Activated CD8-positive, alpha-beta T cell treated with anti-CD3 and anti-CD28 coated beads, Interleukin-2, amount 10 ng/mL, durations not matched to agents 7 days and 5 days (primary cell): ENCODE measurements at places on chromosomes 5 and 9.

- DNase-seq: no peak
Observed at GRCh38 chr5:112692472-112692871, 45.2 kb upstream of the APC start.

DNA sequence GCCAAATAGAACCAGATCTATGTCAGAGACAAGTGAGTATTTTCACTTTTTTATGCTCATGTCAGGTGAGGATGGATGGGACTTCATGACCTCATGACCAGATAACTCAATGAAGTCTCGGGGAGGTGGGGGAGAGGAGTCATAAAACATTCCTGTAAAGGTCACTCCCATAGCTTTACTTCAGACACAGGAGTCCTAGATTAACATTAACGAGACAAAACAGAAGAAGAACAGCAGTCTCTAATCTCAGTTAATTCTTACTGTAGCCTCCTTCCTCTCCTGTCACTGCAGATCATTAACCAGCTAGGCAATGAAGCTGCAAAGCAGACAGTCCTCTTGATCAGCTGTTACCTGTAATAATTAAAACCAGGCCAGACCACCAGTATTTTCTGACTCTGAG lies 11.2 kb downstream of the CRHBP start:
- no peak for DNase-seq

DNA sequence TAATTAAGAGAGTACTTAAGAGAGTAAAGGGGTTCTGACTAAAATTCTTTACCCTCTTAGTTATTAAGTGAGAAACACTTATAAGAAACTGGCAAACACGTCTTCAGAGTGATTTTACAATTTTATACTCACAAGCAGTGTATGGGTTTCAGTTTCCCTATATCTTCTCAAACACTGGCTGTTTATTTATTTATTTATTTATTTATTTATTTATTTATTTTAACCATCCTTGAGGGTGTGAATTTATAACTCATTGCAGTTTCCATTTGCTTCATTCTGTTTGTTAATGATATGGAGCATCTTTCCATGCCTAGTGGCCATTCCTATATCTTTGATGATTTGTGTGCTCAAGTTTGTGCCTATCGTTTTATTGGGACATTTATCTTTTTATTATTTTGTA lies 68.0 kb upstream of the SGCD start:
- no peak for DNase-seq

DNA sequence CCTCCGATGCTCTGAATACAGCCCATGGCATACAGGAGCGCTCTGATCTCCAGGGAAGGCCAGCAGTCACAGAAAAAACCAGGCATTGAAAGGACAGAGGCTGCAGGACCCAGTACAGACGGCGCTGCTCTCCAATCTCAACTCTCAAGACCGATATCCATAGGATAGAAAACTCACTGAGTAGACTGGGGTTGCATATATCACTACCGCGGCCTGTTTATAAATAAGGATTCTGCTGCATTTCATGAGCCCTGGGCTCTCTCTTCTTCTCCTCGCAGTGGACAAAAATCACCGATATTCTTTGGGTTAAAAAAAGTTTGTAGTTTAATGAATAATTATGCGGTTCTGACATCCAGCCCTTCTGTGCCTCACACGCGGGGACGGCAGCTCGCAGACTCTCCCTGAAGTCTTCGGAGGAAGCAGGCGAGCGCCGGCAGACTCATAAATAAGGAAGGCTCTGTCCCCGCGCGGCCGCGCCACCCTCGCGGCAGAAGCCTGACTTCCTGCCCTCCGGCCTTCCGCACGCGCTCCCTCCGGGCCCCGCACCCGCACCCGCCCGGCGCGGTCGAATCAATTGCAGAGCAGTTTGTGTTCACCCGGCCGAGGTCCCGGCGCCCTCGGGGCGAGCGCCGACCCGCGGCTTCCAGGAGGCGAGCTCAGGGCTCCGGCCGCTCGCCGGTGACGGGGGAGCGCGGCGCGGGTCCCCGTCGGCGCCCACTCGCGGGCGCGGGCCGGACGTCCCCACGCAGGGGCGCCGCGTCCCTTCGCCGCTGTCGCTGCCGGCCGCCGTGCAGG lies at the start of gene FAM78A:
TSS of gene FAM78A (minus strand) at position 417 of the 795 bp plus-strand sequence. CDS start at position 86, 331 bp downstream.
- peak; percentile 63 for DNase-seq

DNA sequence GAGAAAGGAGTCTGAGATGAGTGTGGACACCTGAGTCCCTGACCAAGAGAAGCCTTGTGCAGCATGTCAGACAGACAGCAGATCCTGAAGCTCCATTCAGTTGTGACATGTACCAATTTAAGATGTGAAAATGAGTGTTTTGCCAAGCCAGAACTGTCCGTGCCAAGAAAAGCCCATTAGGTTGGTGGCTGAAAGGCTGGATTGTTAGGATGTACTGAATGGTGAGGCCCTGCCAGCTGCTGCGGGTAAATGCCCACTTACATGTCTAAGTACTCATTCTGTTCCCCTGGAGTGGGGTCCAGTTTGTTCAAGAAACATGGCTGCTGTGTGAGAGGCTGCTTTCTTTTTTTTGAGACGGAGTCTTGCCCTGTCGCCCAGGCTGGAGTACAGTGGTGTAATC lies 14.6 kb downstream of the DAPK1 start:
- DNase-seq: no peak

DNA sequence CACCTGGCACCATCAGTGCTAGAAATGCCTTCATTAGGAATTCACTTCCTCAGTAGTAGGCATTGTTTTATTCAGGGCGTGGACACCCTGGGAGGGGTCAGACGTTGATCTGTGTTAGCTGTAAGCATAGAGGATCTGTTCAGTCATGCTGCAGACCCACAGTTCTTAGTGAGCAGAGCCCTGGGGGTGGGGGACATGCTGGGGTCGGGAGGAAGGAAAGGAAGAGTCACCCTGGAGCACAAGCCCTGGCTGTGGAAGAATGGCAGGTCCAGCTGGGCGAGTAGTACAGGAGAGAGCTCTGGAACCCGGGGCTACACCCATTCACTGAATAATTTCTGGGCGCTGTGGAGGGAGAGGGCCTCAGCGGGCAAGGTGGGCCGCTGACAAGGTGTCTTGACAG lies 172.5 kb downstream of the FSTL4 start:
- DNase-seq: no peak

- no peak for DNase-seq
Observed at GRCh38 chr5:77095189-77095588, 8.1 kb upstream of the ZBED3 start.

GRCh38 chr5:137078171-137078665 lies 420.9 kb downstream of the SPOCK1 start:
- no peak for DNase-seq

- DNase-seq: no peak
Observed at GRCh38 chr5:126695091-126695490, 81.8 kb upstream of the LMNB1 start.

- no peak for DNase-seq
Observed at GRCh38 chr9:7982907-7983306, 183.3 kb upstream of the DMAC1 start.

GRCh38 chr5:133240425-133241091 lies 188.7 kb downstream of the HSPA4 start:
- DNase-seq: peak; percentile 26

- peak; percentile 40 for DNase-seq
Observed at GRCh38 chr9:74570879-74571512, 73.9 kb downstream of the RORB start.

GRCh38 chr5:91229031-91229727 lies 153.9 kb downstream of the ARRDC3 start:
- no peak for DNase-seq
